ENCODE measurements at places on chromosomes 7 and 10.
A peak's percentile ranks its signal among the peaks of the same experiment; 100 is the strongest.

DNA sequence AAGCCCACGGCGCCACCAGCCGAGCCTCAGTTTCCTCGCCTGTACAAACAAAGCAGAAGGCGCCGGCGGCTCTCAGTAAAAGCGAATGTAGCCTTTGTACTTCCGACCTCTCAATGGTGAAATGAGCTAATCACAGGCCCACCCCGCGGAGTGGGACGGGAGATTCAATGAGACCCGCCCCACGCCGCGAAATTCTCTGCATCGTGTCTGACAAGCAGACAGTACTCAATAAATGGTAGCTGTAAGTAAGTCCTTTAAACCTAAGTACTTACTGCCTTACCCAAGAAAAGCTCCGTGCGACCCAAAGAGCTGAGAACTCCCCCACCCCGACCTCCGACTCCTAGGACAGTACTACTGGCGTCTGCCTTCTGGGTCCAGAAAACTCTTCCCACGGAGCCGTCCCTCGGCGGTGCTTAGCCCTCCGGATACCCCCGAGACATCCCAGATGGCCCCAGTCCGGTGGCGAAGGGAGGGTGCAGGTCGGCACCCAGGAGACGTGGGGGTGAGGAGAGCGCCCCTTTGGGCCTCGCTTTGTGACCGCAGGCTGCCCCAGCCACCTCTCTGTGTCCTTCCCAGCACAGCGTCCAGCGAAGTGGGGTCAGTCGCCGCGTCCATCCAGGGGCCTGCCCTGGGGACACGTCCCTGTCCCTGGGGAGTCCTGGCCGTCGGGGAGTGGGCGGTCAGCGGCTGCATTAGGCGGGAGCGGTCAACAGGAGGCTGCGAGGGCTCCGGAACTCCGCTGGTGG, 972 bp upstream of the CXCL12 start:
- no peak for DNase-seq

DNA sequence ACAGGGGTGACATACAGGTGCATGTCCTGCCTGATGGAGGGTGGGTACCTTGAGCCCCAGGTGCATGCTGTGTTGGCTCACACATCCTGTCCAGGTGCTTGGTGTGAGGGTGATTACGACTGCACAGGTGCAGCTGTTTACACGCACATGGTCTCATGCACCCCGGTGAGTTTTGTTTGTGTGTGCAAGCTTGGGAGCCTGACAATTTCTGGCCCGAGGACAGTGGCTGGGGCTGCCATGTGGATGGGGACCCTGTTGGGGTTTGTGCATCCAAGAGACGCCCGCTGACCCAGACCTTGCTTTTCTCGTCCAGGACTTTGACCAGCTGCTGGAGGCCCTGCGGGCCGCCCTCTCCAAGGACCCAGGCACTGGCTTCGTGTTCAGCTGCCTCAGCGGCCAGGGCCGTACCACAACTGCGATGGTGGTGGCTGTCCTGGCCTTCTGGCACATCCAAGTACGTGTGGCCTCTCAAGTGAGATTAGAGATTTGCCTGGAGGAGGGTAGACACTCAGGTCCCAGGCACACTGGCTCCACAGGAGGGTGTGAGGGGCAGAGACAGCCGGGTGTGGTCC, 61.7 kb downstream of the PRF1 start:
- no peak for DNase-seq

DNA sequence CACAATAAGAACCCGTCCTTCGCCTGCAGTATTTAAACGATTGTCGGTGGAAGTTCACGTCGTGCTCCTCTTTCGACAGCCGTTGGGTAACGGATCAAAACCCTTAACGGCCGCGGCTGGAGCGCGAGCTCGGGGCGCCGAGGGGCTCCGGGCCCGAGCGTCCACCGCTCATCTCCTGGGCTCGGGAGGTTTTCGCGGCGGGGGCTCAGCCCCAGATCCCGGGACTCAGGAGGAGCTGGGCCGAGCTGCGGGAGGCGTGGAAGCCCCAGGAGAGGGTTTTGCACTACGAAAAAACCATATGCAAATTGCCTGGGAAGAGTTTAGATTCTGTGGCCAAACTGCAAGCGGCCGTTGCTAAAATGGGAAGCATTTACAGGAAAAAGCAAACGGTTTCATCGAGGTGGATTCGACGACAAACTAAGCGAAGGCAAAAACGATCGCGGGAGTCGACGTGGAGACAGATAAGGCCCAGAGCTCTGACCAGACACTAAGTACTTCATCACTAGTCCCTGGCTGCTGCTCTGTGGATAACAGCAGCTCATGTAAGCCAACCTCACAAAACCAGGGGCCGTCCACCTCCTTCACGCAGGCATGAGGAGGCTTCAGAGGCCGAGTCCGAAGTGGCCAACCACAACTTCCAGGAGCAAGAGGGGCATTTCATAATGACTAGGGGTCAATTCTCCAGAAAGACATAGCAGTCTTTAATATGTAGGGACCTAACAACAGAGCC, 129.7 kb downstream of the MARCHF5 start:
- no peak for DNase-seq

DNA sequence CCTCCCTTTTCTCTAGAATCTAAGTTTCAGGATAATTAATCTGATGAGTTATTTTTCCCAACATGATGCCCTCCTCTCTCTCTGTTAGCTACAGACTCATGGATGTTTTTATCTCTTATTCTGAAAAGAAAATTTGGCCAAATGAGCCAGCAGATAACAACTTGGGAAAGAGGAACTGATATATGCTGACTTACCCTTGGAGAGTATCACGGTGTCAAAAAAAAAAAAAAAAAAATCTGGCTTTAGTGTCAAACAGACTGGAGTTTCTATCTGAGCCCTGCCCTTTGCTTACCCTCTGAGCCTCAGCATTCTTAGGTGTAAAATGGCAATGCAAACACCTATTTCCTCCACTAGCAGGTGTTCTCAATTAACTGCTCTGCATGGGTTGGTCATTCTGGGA, 190.4 kb downstream of the AHR start:
- no peak for DNase-seq

- DNase-seq = no peak
Observed at GRCh38 chr10:18549105-18549504, 102.3 kb downstream of the NSUN6 start.

DNA sequence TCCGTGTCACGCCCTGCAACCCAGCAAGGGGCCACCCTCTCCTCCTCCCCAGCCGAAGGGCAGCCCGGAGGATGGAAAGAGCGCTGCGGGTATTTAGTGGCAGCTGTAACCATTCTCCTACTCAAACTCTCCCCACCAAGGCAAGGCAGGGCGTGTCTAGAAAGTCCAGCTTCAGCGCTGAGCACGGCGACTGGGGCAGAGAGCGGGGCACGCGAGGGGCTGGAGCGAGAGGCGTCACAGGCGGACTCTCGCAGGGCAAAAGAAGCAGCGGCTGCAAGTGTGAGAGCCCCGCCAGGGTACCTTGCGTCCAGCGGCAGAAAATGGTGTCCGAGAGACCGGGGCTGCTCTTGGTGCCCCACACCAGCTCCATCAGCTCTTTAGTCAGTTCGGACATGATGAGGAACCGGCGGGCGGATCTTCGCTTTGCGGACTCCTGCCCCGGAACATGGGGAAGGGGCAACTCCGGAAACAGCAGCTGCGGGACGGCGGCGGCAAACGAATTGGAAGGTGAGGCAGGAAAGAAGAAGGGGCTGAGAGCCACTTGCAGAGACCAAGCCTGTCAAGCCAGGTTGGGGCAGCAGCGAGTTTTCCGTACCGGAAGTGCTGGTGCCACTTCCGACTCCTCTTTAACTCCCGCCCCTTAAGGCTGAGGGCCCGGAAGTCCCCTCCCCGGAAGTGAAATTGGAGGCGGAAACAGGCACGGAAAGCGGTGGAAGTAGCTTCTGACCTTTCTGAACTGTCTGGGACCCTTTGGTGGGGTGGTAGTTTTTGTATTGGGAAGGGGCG, at the start of gene MINDY3:
MINDY3 (minus strand) TSS at position 602 of the 786 bp plus-strand sequence; CDS start at position 394, 208 bp downstream.
- peak; percentile 56 for DNase-seq

GRCh38 chr7:30253796-30254165, 30.6 kb upstream of the ZNRF2 start:
- no peak for DNase-seq

- DNase-seq = no peak
Observed at GRCh38 chr7:73936967-73937366, 76.0 kb downstream of the TMEM270 start.

DNA sequence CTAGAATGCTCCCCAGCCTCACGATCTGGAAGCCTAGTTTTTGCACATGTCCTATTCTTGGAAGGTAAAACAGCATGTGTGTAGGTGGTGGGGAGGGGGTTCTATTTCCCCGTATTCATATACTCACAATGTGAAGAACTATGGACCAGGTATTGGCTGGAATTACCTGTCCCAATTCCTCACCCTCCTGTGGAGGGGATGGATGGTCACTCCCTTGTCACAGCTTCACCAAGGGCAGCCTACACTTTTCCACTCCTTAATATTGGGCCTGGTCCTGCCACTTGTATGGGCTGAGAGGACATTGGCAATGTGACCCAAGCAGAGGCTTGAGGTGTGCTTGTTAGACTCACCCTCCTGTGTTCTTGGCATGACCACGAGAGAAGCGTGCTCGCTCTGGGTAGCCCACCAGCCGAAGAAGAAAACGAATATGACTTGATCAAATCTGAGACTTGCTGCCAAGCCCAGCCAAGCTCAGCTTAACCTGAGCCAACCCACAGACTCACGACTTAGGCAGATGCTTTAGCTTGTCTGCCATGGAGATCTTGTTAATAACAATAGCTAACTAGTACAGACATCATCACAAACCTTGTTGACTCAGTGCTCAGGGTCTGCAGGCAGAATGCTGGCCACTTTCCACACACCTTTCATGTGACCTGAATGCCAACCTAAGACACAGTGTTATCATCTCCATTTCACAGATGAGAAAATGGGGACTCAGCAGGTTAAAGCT, 17.2 kb downstream of the ZNF488 start:
- DNase-seq = no peak

DNA sequence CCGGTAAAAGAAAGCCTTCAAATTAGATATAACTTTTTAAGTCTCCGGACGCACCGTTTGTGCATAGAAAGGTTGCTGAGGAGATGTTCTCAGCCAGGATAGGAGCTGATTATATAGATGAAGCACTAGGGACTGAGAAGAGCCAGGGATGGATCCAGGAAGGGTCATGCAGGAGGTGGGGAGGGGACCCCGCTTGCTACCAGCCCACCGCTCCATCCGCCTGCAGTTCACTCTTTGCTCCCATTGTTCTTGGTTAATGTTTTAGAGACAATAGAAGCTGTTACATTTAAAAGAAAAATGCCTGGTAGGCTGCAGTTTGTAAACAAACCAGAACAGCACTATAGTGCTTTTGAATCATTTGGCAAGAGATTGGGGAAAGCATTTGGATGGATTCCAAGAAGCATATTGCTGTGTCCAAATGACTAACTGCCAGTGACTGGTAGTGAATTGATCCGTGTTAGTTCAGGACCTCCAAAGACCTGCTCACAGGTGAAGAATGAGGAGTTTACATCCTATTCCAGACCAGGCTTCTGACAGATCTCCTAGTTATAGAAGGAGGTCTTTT, 175.9 kb upstream of the TAC1 start:
- DNase-seq = no peak

GRCh38 chr10:81877596-81877995, 2.6 kb downstream of the NRG3 start:
- no peak for DNase-seq

DNA sequence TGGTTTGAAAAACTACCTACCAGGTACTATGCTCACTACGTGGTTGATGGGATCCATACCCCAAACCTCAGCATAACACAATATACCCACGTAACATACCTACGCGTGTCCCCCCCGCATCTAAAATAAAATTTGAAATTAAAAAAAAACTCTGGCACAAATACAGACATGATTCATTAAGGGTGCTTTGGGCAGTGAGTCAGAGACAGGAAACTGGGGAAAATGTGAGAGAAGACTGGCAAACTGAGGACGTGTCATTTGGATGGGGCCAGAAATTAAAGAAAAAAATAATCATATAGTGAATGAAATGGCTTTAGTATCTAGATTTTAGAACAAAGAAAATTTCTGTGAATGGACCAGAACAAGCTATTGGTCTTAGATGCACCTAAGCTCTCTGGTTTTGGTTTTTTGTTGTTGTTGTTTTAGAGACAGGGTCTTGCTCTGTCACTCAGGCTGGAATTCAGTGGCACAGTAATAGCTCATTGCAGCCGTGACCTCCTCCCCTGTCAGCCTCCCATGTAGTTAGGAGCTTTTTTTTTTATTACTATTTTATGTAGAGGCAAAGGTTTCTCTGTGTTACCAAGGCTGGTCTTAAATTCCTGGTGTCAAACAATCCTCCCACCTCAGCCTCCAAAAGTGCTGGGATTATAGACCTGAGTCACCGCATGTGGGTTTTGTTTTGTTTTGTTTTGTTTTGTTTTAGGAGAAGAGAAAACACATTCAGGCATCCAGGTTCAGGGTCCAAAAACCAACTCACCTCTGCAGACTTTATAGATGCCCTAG, 5.9 kb upstream of the PRSS58 start:
- DNase-seq = no peak

GRCh38 chr10:130257897-130258296, 121.7 kb downstream of the GLRX3 start:
- DNase-seq = no peak

DNA sequence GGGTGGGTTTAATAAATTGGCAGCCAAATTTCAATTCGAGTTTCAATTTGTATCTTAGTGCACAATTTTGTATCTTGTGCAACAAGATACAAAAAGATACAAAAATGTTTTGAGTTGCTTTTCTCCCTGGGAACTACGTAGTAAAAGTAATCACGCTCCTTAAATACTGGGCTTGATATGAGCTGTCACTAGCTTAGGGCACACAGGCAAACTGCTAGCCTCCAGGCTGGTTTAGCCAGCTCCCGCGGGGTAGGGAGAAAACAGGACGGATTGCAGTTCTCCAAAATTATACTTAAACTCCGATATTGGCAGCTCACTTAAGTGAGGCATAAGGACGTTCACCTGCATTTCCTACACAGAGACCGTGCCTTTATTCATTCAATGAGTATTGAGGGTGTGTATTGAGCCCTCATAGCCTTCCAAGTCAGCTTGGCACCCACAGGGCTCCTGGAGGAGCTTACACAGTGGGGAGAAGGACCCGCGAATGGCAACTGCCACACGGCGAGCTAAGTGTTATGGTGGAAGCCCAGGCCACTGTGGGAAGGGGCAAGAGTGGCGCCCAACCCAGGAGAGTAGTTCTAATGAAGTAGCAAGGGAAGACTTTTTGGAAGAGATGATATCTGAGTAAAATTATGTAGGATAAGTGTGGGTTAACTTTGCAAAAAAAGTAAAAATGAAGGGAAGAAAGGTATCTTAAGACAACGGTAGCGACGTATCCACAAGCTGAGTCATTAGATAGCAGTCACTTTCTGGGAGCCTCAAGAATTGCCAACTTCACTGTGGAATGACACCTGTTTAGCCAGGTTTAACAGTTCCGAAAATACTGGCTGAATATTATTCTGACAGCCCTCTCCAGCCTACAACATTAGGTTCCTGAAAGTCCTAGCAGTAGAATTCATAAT, 1.6 kb upstream of the EPC1 start:
- DNase-seq = no peak

DNA sequence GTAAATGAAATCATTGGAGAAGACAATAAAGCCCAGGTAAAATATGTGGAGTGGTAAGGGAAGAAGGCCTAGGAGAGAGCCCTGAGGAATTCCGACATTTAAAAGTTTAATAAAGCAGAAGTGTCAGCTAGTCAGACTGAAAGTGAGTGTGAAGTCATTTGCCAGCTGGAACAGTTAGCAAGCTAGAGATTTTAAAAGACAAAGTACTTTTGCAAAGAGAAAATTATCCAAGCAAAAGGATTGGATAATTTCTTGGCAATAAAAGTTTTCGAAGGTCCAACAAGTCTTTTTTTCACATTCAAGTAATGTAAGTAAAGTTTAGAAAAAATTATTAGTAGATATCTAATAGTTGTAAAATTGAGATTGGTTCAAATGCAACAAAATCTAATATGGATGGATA, 27.1 kb upstream of the SEMA3C start:
- no peak for DNase-seq

- DNase-seq = no peak
Observed at GRCh38 chr7:40369641-40370277, 235.0 kb downstream of the SUGCT start.

- DNase-seq = no peak
Observed at GRCh38 chr7:101862280-101863220, 45.1 kb downstream of the CUX1 start.

All from neural crest cell (in vitro differentiated cells).